Activated CD8-positive, alpha-beta memory T cell treated with anti-CD3 and anti-CD28 coated beads, Interleukin-2, amount 10 ng/mL, durations not matched to agents 7 days and 5 days (primary cell): ENCODE measurements at places on chromosomes 7 and 10.

- H3K27ac ChIP-seq, result no peak overlapping the region
- H3K4me3 ChIP-seq, result no peak overlapping the region
- peaks cover 2% of the 10 kb centered on the region for H3K4me1 ChIP-seq
- H3K27me3 ChIP-seq, result no peaks in the 10 kb centered on the region
Observed at GRCh38 chr7:128841171-128841690, 11.0 kb downstream of the FLNC start.

DNA sequence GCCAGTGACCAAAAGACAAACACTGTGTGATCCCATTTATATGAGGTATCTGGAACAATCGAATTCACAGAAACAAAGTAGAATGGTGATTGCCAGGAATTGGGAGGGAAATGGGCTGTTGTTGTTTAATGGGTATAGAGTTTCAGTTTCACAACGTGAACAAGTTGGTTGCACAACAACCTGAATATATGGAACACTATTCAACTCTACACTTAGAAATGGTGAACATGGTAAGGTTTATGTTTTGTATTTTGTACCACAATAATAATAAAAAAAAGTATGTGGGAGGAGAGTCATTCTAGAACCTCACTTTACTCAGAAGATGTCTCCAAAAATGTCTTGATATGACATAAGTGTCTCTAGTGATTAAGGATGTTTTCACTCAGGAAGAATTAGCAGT lies 85.2 kb upstream of the SGCE start:
- no peaks in the 10 kb centered on the region for H3K27me3 ChIP-seq
- H3K4me3 ChIP-seq, result no peak overlapping the region
- H3K4me1 ChIP-seq, result peaks cover 6% of the 10 kb centered on the region
- no peaks in the 10 kb centered on the region for H3K36me3 ChIP-seq

DNA sequence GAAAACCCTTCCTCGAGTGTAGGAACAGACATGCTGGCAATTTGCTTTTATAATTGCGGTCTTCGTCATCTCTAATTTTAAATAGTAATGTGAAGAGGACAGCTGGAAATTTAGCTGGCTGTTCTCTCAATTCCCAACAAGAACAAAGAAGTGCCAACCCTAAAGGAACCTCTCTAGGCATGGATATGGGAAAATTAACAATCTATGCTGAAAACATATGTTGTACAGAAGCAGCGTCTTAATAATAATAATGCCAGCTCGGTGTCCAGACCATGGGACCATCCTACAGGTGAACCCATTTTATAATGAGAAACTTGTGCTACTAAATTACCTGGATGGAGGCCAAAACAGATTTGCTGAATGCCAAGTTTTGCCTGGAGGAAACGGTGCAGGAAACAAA lies 641.4 kb upstream of the MGMT start:
- no peak for DNase-seq
- H3K36me3 ChIP-seq, result no peaks in the 10 kb centered on the region
- no peaks in the 10 kb centered on the region for H3K27me3 ChIP-seq
- H3K4me1 ChIP-seq, result no peaks in the 10 kb centered on the region

DNA sequence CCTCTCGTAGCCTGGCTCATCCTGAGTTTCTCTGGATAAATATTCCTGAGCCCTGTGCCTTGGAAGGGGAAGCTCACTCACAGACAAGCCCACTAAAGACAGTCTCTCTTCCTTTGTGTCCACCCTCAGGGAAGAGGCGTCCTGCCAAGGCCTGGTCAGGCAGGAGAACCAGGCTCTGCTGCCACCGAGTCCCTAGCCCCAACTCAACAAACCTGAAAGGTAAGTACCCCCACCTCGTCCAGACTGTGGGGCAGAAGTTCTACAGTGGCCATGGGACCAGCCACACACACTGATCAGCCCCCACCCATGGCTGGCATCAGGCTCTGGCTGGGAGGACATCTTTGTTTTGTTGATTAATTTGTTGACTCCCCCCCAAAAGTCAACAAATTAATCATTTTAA lies 2.8 kb downstream of the GPR15LG start:
- no peaks in the 10 kb centered on the region for H3K36me3 ChIP-seq
- H3K4me1 ChIP-seq, result peaks cover 5% of the 10 kb centered on the region
- DNase-seq, result peak; percentile 33
- H3K27ac ChIP-seq, result peak overlapping the region; percentile 76
- no peaks in the 10 kb centered on the region for H3K27me3 ChIP-seq
- H3K4me3 ChIP-seq, result no peak overlapping the region

GRCh38 chr7:49438281-49438680 lies 335.2 kb upstream of the VWC2 start:
- no peaks in the 10 kb centered on the region for H3K36me3 ChIP-seq
- H3K4me1 ChIP-seq, result no peaks in the 10 kb centered on the region
- no peak overlapping the region for H3K27ac ChIP-seq

GRCh38 chr10:126130271-126130710 lies 233.9 kb downstream of the FANK1 start:
- H3K27me3 ChIP-seq, result no peaks in the 10 kb centered on the region
- H3K36me3 ChIP-seq, result peaks cover 1% of the 10 kb centered on the region
- H3K27ac ChIP-seq, result no peak overlapping the region
- no peaks in the 10 kb centered on the region for H3K4me1 ChIP-seq
- DNase-seq, result no peak

GRCh38 chr10:132319853-132320653 lies 11.9 kb upstream of the LRRC27 start:
- H3K36me3 ChIP-seq, result peaks cover 12% of the 10 kb centered on the region
- peak overlapping the region; percentile 10 for H3K4me3 ChIP-seq
- H3K27me3 ChIP-seq, result no peaks in the 10 kb centered on the region
- peaks cover 47% of the 10 kb centered on the region for H3K4me1 ChIP-seq
- DNase-seq, result peak; percentile 85
- H3K27ac ChIP-seq, result peak overlapping the region; percentile 71

DNA sequence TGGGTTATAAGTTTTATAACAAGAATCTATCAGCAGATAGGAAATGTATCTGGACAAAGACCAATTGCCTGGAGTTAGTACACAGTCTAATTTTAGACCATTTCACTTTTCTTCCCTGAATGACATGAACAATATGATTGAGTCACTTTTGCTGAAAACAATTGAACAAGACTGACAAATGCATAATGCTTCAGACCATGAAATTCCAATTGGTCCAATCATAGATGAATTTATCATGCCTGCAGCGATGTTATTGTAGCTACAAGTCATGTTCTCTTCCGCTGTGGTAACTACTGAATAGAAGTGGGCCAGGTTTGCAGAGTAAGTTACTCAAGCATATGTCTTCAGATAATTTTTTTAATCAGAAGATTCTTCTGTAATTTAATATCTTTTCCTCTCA lies 73.4 kb downstream of the VSTM2A start:
- H3K36me3 ChIP-seq, result no peaks in the 10 kb centered on the region
- no peak overlapping the region for H3K4me3 ChIP-seq
- no peak for DNase-seq
- no peak overlapping the region for H3K27ac ChIP-seq
- no peaks in the 10 kb centered on the region for H3K27me3 ChIP-seq

GRCh38 chr10:77524281-77524711 lies 113.3 kb downstream of the KCNMA1 start:
- H3K4me1 ChIP-seq, result no peaks in the 10 kb centered on the region
- no peak overlapping the region for H3K27ac ChIP-seq
- H3K4me3 ChIP-seq, result no peak overlapping the region
- peaks cover 12% of the 10 kb centered on the region for H3K27me3 ChIP-seq
- no peaks in the 10 kb centered on the region for H3K36me3 ChIP-seq
- no peak for DNase-seq

DNA sequence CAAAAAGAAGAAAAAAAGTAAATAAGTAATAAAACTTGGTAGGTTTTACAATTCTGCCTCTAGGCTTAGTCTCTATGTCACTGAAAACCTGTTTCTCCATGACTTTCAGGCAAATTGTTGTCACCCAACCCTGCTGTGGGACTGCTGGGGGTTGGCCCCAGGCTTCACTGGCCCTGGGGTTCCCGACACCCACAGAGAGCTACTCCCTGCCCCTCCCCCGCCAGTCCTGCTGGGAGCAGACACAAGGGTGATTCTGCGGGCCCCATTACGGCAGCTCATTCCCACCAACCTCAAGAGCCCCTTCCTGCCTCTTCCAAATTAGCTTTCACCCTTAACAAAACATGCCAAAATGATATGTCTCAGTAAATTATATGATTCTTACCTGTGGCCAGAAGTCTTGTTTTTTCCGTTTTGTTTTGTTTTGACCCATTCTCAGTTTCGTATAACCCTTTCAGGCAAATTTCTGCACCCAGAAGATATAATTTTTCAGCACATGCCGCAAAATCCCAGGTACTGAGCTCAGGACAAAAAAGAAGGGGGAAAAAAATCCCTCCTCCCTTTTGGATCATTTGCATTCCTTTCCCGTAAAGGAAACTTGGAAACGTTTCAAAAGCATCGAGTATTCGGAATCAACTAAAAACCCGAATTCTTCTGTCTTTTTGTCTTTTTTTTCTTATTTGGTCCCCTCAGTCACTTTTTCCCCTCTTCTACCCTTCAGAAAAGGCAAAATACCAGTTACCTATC lies 27.8 kb downstream of the CHST15 start:
- H3K4me1 ChIP-seq, result peaks cover 3% of the 10 kb centered on the region
- peaks cover 10% of the 10 kb centered on the region for H3K27me3 ChIP-seq
- no peaks in the 10 kb centered on the region for H3K36me3 ChIP-seq
- DNase-seq, result no peak
- H3K4me3 ChIP-seq, result no peak overlapping the region

DNA sequence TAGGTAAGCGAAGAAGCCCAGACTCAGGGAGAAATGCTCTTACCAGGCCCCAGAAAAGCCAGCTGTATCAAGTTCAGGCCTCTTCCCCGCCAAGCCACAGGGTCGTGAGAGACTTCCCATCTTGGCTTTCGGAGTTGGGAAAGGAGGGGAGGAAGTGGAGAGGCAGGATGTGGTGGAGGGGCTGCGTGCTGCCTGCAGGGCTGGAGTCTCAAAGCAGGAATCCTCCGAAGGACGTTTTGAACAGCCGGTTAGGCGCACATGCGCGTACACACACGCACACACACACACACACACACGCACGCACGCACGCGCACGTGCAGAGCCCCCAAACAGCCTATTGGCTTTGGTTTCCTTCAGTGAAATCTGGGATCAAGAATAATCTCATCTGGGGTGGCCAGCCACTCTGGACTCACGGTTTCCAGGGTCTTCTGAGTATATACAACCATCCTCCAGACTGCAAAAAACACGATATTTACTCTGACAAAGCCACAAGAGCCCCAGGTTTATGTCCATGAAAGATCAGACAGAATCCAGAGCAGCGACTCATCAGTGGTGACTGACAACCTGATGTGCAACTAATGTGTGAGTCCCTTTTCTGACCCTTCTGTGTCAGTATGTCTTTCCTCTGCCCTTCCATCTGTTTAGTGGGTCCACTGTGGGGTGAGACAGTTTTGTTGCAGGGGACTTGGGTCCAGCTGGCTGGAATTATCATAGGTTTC lies 115.0 kb upstream of the ZNF438 start:
- no peak overlapping the region for H3K27ac ChIP-seq
- H3K4me1 ChIP-seq, result peaks cover 11% of the 10 kb centered on the region
- no peaks in the 10 kb centered on the region for H3K27me3 ChIP-seq

DNA sequence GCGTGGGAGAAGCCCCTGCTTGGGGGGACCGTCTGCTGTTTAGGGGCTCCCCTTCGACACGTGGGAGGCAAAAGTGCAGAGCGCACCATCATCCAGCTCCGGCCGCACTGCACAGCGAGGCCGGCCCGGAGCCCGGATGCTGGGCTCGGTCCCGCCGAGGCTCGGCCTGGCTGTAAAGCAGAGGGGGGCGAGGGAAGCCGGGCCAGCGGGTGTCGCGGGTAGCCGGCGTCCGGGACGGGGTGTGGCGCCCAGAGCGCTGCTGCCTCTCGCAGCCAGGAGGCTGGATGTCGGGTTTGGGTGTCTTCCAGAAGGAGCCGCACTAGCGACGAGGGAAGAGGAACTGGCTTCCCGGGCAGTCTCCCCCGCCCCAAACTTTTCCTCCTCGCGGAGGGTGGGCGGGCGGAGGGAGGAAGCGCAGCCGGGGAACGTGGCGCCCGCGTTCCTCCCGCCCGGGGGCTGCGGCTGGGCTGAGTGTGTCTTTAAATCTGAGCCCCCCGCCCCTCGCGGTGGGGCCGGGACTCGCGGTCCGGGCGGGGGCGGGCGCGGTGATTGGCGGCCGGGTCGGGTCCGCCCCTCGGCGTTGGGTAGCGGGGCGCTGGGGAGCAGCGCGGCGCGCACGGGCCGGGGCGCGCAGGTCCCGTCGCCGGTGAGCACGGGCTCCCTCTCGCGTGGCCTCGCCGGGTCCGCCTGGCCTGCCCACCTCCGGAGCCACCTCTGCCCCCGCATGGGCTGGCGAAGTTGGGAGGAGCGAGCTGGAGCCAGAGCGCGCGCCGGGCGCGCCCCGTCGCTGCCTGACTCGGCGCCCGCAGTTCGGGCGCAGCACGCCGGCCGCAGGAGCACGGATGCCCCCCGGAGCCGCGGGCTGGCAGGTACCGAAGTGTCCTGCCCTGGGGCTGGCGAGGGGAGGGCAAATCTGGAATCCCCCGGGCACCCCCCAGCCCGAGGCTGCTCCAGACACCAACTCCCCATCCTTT lies at the start of gene PALD1:
Gene PALD1, plus strand, starts transcription at position 577 of the 974 bp plus-strand sequence. CDS start 47,185 bp downstream, outside the sequence.
- peak within 1 kb of the TSS; percentile 48 for H3K4me3 ChIP-seq
- peaks cover 34% of the 10 kb centered on the region for H3K4me1 ChIP-seq
- H3K27me3 ChIP-seq, result peaks cover 66% of the 10 kb centered on the region
- peak within 1 kb of the TSS; percentile 43 for H3K27ac ChIP-seq
- no peaks in the 10 kb centered on the region for H3K36me3 ChIP-seq

- no peaks in the 10 kb centered on the region for H3K27me3 ChIP-seq
- H3K4me1 ChIP-seq, result no peaks in the 10 kb centered on the region
- H3K4me3 ChIP-seq, result no peak overlapping the region
- no peak overlapping the region for H3K27ac ChIP-seq
Observed at GRCh38 chr7:151218170-151218569, 7.9 kb upstream of the H2BK1 start.

DNA sequence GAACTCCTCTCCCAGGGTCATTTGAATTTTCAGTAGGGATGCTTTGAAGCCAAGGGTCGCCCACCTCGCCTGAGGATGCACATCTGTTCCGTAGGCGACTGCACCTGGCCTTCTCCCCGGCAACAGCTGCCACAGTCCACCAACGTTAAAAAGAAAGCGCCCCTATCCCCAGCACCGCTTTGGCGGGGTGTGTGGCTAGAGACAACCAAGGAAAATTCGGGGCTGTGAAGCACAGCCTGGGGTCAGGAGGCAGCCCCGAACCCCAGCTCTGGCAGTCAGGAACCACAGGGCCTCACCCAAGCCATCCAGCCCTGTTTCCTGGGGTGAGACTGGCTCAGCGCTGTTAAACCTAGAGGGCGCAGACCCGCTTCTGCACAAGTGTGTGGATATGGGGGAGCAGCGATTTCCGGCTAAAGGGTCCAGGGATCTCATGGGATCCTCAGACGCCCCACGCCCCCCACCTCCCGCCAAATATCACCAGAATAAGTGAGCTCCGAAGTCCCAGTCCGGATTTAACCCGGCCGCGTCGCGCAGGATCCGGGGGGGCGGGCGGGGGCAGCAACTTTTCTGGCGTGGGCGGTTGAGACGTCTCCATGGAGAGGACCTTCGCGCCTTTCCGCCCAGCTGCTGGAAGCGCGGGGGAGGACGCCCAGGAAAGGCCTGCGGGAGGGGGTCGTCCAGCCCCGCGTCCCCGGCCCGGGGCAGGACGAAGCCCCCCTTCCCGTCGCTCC lies 822 bp downstream of the ZC3HAV1L start:
- H3K27me3 ChIP-seq, result peaks cover 7% of the 10 kb centered on the region
- H3K36me3 ChIP-seq, result peaks cover 24% of the 10 kb centered on the region
- H3K4me1 ChIP-seq, result peaks cover 31% of the 10 kb centered on the region
- H3K4me3 ChIP-seq, result peak overlapping the region; percentile 75
- H3K27ac ChIP-seq, result peak overlapping the region; percentile 77
